ENCODE measurements at places on chromosomes 1 and 21.
A peak's percentile ranks its signal among the peaks of the same experiment; 100 is the strongest.

DNA sequence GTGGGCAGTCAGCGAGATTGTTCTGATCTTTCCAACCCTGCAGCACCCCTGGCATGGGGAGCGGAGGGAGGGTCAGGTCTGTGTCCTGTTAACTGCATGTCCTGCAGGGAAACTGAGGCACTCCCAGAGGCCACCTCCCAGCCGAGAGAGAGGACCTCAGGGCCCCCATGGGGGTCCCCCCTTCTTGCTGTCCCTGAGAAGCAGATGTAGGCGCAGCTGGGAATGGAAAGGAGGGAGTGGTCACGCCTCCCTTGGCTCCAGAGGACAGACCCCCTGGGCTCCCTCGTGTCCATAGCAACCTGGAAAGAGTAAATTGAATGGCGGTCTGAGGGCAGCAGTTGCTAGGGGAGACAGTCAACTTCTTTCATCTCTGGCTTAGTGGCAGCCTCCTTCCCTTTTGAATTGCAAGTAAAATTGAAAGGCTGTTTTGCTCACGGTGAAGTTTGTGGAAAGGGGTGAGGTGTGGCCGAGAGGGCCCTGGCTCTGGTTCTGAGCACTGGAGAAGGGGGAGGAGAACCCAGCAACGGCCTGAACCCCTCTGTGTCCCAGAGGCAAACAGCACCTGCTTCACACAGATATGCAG, 4.9 kb downstream of the CROCC start:
- DNase-seq: no peak

GRCh38 chr1:47926461-47926999, 70.7 kb downstream of the TRABD2B start:
- DNase-seq: no peak

- DNase-seq: no peak
These were observed 24.9 kb upstream of the ETS2 start for GRCh38 chr21:38780879-38781278.

DNA sequence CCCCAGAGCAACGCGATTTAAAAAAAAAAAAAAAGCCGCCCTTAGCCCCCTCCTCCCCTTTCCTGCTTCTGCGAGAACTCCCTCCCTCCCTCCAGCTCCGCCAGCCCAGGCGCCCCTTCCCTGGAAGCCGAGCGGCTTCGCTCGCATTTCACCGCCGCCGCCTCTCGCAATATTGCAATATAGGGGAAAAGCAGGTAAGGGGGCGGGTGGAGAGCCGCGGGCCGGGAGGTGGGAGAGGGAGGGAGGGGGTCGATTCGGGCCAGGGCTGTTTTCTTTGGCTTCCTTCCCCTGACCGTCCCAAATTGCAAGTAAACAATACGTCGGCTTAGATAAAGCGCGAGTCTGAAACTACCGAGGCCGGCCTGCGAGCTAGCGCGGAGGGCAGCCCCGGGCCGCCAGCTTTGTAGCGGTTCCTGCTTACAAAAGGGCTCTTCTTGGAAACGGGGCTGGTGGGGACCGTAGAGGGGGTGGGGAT, 408 bp downstream of the LMO4 start:
- DNase-seq: no peak

GRCh38 chr1:200238311-200238710, 171.5 kb downstream of the ZNF281 start:
- DNase-seq: no peak

- DNase-seq: no peak
These were observed 27.7 kb upstream of the FMO1 start for GRCh38 chr1:171220581-171221054.

- no peak for DNase-seq
These were observed 413.4 kb downstream of the HLX start for GRCh38 chr1:221292652-221293051.

DNA sequence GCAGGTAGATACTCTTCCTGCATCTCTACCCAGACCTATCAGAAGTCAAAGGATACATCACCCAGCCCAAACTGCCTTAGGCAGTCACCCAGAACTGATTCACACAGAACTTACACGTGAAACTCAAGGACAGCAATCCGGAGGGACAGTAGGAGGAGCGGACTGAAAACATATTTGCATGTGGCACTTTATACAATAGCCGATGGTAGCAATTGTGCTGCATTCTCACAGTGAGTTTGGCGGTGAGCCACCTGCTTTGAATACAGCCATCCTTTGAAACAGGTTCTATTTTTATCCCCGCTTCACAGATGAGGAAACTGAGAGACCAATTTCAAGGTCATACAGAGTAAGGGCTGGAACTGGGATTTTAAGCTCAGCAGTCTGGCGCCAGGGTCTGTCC, 69.5 kb downstream of the EDEM3 start:
- no peak for DNase-seq

- DNase-seq: no peak
These were observed 974 bp upstream of the FNBP1L start for GRCh38 chr1:93446837-93447451.

DNA sequence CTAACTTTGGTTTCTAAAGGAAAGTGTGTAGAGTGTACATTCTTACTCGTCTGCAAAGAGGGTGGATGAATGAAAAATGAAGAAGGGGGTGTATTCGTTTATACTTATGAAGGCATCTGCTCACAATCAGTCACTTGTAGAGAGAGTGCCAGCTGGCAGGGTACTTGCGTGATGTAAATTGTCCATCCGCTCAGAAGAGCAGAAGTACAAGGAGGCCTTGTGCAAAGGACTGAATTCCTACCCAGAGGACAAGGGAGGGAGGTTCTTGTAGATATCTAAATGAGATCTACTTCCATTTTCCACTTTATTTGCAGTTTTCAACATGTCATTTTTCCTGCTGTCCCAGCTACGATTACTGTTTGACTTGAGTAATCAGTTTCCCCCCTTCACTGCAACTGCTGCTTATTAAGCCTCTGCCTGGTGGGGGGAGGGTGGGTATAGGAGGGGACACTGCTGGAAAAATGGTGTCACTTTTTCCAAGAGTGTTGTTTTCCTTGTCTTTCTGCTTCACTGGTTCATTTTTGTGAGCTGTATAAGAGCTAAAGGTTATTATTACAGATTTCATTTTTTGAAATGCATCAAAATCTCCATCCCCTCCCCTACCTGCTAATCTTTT, 67.3 kb downstream of the LAMC1 start:
- DNase-seq: no peak

GRCh38 chr1:185645162-185645640, 89.0 kb upstream of the HMCN1 start:
- DNase-seq: no peak

DNA sequence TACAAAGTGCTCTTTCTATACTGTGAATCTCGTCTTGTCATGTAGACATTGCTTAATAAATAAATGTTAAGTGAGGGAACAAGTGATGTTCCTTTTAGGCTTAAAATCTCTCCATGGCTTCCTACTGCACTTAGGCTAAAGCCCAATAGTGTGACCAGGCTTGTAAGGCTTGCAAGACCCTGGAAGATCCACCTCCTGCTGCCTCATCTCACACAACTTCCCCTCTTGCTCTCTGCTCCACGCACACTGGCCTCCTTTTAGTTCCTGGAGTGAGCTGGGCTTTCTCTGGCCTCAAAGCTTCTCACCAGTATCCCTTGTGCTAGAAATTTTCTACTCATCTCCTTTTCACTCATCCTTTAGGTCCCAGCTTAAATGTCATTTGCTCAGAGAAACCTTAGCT, 41.5 kb upstream of the DIPK1A start:
- DNase-seq: no peak

DNA sequence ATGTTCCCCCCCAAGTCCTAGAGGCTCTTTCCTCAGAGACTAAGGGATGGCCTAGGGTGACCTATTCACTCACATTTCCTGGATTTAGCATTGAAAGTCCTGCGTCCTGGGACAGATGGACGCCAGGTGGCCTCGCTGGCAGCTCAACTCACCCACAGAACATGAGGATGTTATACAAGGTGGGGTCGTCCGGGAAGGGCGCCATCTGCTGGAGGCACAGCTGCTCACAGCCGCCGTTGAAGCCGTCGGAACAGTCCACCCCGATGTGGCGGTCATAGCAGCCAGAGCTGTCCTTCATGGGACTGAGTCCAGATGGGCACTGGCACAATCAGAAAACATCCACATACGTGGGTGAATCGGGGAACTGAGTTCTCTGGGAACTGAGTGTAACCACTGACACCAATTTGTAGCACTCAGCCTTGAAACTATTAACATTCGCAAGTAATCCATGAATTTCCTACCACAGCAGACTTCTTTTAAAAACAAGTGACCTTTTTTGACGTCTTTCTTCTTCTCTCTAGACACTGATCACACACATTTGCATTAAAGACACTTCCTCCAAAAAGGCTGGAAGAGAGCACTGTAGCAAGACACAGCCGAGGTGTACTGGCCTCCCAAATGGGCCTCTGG, 215.4 kb downstream of the ASTN1 start:
- DNase-seq: no peak

- no peak for DNase-seq
These were observed 287.4 kb upstream of the ZP4 start for GRCh38 chr1:238177960-238178645.

GRCh38 chr1:245984390-245985155, 522.5 kb downstream of the SMYD3 start:
- no peak for DNase-seq

DNA sequence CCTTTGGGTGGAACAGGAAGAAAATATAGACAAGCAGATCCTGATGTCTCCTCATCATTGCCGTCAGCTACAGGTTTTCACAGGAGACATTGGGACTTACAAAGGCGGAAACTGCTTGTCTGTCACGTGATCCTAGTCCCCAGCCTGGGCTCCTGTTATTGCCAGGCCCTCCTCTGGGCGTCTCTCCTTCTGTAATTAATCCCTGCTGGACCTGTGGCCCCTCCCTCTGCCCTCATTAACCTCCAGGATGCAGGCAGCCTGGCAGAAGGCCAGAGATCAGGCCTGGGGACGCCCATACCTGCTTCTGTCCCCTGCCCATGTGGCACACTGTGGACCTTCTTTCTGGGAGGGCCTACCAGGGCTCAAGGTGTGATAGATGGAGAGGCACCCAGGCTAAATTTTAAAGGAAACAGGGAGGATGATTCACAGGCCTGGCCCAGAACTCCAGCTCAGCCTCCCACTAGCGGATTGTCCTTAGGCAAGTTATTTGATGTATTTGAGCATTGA, 2.4 kb downstream of the S100A5 start:
- no peak for DNase-seq

GRCh38 chr1:224632921-224633321, 16.8 kb downstream of the CNIH3 start:
- DNase-seq: no peak

- no peak for DNase-seq
These were observed 519.5 kb downstream of the RWDD3 start for GRCh38 chr1:95753382-95754016.

DNA sequence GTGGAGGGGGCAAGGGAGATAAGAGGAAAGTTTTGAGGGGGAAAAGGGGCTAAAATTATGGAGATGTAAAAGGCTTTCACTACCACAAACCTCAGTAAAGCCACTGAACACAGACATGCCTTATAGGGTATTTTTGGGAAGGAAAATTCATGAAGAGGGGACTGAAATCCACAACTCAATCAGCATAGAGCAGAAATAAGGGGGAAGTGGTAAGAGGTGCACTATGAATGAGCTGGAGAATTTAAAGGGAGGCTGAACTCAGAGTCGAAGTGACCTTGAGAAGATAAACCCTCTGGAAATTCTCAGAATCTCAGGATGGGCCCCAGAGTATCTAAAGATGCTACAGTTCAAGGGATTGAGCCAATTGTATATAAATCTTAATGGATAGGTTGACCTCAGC, 15.3 kb downstream of the RHEX start:
- no peak for DNase-seq

GRCh38 chr1:57300186-57300585, 123.7 kb downstream of the DAB1 start:
- no peak for DNase-seq

- DNase-seq: peak; percentile 61
These were observed 52.4 kb upstream of the GPR157 start for GRCh38 chr1:9181176-9181906.

DNA sequence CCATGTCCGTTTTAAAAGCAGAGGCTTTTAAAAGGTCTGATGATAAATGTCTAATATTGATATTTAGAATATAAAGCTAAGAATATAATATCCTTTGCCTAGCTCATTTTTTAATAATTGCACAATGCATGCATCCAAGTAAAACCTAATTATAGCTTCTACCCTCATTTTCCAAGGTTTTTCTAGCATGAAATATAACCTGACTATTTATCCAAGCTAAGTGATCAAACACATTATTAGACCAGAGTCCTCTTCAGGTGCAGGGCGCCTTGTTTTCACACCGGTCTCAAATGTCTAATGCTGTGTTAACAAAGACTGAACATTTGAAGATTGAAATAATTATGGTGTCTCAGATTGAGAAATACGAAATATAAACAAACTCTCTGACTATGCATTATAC, 648.9 kb upstream of the CXADR start:
- DNase-seq: no peak

DNA sequence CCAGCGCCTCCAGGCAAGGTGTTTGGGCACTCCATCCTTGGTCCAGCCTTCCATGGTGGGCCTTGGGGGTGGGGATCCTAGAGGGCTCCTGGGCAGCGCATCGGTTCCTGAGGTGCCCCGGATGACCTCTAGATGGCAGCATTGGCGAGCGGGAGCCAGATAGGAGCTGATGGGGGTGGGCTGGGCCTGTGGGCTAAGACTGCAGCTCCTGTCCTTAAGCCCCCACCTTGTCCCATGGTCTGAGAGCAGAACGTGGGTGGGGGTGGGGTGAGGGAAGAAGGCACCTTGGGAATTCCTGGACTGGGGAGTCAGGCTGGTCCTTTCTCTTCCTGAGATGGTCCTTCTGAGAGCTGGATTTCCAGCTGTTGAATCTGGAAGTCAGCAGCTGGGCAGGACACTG, 93.4 kb upstream of the CSF3R start:
- DNase-seq: peak; percentile 30

DNA sequence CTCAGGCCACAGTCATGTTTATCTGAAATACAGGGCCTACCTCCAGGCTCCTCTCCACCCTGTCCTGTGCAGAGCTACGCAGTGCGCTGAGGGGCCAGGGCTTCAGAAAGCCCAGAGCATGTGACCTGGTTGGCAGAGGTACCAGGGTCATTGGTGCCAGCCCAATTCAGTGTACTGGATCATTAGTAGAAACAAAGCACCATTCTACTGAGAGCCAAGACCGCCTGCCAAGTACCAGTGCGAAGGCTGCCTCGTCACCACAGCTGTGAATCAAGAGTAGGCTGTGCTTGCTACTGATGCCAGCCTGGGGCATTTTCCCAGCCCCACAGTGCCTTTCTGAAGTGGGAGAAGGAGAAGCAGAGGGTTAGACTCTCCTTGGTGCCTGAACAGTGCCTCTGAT, 59.8 kb downstream of the CAPN9 start:
- no peak for DNase-seq

Data from activated CD4-positive, CD25-positive, alpha-beta regulatory T cell (primary cell).